Liver (tissue), 10 donors: ENCODE measurements at places on chromosomes 13 and 19. TPM values are rescaled to one million over a fixed set of nuclear protein-coding genes. Genes with fewer than 3 reads are reported as not detected.

DNA sequence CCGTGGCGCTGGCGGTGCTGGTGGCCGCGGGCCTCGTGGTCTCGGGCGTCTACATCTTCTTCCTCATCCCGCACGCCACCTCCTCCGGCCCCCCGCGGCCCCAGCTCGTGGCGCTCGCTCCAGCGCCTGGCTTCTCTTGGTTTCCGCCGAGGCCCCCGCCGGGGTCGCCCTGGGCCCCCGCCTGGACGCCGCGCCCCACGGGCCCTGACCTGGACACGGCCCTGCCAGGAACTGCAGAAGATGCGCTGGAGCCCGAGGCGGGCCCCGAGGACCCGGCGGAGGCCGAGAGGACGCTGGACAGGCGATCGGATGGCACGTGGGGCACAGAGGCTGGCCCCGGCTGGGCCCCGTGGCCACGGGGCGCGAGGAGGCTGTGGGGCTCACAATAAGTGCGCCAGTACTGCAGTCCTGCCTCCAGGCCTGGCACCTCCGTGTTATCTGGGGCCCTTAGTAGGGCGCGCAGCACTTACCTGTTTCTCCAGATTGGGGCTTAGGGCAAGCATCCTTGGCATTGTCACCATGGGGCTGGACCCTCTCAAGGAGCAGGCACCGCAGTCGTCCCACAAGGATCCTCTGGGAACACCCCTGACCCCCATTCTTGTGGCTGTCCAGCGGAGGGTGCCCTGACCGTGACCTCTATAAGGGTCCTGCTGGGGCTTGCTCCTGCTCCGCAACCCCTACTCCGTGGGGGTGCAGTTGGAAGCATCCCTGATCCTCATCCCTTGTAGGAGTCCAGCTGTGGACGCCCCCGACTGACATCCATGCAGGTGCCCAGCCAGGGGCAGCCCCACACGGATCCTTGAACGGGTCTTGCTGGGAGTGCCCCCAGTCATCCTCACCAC lies 1.5 kb downstream of the RNF225 start:
- no peak overlapping the region for H3K4me3 ChIP-seq
- peaks cover 12% of the 10 kb centered on the region for H3K4me1 ChIP-seq
- no peak overlapping the region for H3K27ac ChIP-seq
- H3K27me3 ChIP-seq, result peaks cover 5% of the 10 kb centered on the region
- H3K36me3 ChIP-seq, result peaks cover 19% of the 10 kb centered on the region

DNA sequence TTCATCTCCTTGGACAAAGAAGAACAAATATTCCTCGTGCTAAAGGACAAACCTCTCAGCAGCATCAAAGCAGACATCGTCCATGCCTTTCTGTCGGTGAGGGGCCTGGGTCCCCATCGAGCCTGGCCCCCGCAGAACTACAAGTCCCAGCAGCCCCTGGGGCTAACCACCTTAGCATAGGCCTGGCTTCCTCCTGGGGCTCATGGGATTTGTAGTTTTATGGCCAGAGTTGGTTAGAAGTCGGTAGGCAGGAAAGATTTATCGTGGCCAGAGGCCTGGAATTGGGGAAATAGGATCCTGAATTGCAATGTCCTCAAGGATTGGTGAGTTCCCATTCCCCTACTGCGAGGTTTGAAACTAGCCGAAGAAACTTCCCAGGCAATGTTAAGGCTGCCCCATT lies 19.6 kb downstream of the TMEM150B start:
- H3K27me3 ChIP-seq, result no peaks in the 10 kb centered on the region
- H3K36me3 ChIP-seq, result no peaks in the 10 kb centered on the region
- peak; percentile 63 for DNase-seq

Gene POU2F2
- 0.75 TPM for total RNA-seq

GRCh38 chr13:100098445-100099116 lies 9.7 kb downstream of the PCCA start:
- peak overlapping the region; percentile 87 for H3K27ac ChIP-seq
- DNase-seq, result no peak

GRCh38 chr13:112058941-112059340 lies 8.0 kb upstream of the SOX1 start:
- H3K27me3 ChIP-seq, result peaks cover 24% of the 10 kb centered on the region
- no peak overlapping the region for H3K27ac ChIP-seq
- no peak overlapping the region for H3K4me3 ChIP-seq
- no peaks in the 10 kb centered on the region for H3K36me3 ChIP-seq
- DNase-seq, result no peak

- no peak overlapping the region for H3K4me3 ChIP-seq
- H3K27ac ChIP-seq, result no peak overlapping the region
- no peak for DNase-seq
Measured at GRCh38 chr13:35729926-35730627, 253.6 kb upstream of the MAB21L1 start.

GRCh38 chr19:51354742-51355148 lies 11.4 kb downstream of the ETFB start:
- H3K27ac ChIP-seq, result no peak overlapping the region
- no peak for DNase-seq
- H3K27me3 ChIP-seq, result no peaks in the 10 kb centered on the region

- no peak overlapping the region for H3K27ac ChIP-seq
- H3K4me3 ChIP-seq, result no peak overlapping the region
- H3K27me3 ChIP-seq, result no peaks in the 10 kb centered on the region
- no peak for DNase-seq
- no peaks in the 10 kb centered on the region for H3K4me1 ChIP-seq
- H3K36me3 ChIP-seq, result no peaks in the 10 kb centered on the region
Measured at GRCh38 chr13:30816736-30817135, 81.4 kb downstream of the ALOX5AP start.

DNA sequence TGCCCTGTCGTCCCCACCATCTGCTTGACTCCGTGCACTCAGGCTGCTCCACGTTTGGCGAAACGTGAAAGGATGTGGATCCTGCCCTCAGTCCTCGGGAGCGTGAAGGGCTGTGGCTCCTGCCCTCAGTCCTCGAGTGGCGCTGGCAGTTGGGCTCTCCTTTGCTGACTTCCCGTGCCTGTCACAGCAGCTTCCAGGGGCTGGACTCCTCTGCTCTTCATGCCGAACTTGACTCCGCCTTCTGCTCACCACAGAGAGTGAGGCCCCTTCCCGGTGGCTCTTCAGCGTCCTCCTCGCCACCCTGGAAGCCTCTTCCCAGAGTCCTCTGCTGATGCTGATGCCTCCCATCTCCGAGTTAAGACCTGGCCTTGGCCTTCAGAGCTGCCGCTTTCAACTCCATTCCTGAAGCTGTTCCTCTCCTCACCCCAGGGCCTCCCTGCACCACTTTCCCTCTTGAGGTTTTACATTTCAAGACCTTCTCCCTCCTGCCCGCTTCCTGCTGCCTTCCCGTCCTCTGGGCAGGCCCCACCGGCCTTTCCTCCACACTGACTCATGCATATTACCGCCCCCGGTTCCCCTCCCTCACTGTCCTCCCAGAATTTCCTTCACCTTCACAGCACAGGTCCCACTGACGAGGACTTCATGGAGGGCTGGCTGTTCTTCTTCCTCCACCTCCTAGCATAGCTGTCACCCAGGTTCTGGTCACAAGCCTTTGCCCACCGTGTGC lies 111.7 kb downstream of the SHISA2 start:
- H3K27ac ChIP-seq, result no peak overlapping the region
- no peak overlapping the region for H3K4me3 ChIP-seq
- no peak for DNase-seq

DNA sequence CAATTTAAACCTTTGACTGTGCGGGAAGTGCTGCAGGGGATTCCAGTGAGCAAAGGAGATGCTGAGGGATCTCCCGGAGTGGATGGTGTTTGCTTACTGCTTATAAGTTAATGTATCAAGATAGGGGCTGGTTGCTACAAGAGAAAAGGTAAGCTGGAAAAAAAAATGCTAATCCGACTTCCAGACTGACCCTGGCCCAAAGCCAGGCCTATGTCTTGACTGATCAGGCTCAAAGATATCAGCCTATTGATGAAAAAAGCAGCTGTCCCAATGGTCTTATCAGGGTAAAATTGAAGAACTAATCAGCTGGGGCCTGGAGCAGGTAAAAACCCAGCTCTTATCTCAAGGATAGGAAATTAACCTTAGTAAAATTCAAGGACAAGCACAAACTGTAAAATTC lies 10.9 kb upstream of the ZNF90 start:
- no peaks in the 10 kb centered on the region for H3K4me1 ChIP-seq
- no peaks in the 10 kb centered on the region for H3K27me3 ChIP-seq
- H3K27ac ChIP-seq, result no peak overlapping the region
- DNase-seq, result no peak

DNA sequence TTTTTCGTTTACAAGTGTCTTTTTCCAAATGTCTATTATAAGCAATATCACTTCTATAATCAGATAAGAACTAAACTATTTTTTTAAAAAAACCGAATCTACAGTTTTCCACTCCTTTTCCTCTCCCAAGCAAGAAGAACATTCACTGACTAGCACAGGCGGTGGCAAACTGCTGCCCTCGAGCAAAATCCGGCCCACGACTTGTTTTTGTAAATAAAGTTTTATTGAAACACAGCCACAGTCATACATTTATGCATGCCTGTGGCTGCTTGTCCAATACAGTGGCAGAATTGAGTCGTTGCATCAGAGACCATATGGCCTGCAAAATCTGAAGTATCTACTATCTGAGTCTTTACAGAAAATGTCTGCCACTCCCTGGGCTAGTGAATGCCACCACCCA lies 27.4 kb downstream of the INSR start:
- H3K27me3 ChIP-seq, result no peaks in the 10 kb centered on the region
- peak overlapping the region; percentile 80 for H3K27ac ChIP-seq
- no peak for DNase-seq
- H3K4me3 ChIP-seq, result no peak overlapping the region
- H3K4me1 ChIP-seq, result peaks cover 12% of the 10 kb centered on the region
- H3K36me3 ChIP-seq, result peaks cover 15% of the 10 kb centered on the region

- peaks cover 3% of the 10 kb centered on the region for H3K36me3 ChIP-seq
- H3K27me3 ChIP-seq, result no peaks in the 10 kb centered on the region
- DNase-seq, result no peak
- H3K4me3 ChIP-seq, result no peak overlapping the region
Measured at GRCh38 chr13:112450904-112451240, 74.7 kb downstream of the SPACA7 start.

Gene JOSD2
- total RNA-seq, result 6.6 TPM

GRCh38 chr13:76822698-76823267 lies 63.4 kb downstream of the KCTD12 start:
- no peaks in the 10 kb centered on the region for H3K4me1 ChIP-seq
- H3K4me3 ChIP-seq, result no peak overlapping the region
- H3K27ac ChIP-seq, result no peak overlapping the region
- no peaks in the 10 kb centered on the region for H3K27me3 ChIP-seq

Gene ELF1
- total RNA-seq, result 57.2 TPM

- H3K27me3 ChIP-seq, result peaks cover 2% of the 10 kb centered on the region
- no peaks in the 10 kb centered on the region for H3K36me3 ChIP-seq
- no peaks in the 10 kb centered on the region for H3K4me1 ChIP-seq
- H3K27ac ChIP-seq, result no peak overlapping the region
Measured at GRCh38 chr13:59250336-59251189, 913.2 kb downstream of the DIAPH3 start.

DNA sequence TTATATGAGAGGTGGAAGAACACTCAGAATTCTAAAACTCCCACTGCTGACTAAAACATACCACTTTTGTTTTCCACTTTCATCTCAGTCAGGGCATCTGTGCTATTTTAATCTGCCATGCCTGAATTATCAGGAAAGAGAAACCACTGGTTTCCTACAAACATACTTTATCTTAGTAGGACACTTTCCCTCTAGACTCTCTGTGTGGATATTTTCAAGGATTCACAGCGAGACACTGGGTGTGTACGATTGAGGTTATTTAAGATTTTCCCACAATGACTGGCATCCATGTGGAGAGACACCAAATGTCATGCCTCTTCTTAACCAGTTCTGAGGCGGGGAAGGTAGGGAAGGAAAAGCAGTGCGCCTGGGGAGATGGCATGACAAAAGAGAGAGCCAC lies 212.2 kb downstream of the ENOX1 start:
- H3K4me3 ChIP-seq, result no peak overlapping the region
- no peaks in the 10 kb centered on the region for H3K4me1 ChIP-seq
- H3K27me3 ChIP-seq, result no peaks in the 10 kb centered on the region
- no peak overlapping the region for H3K27ac ChIP-seq

GRCh38 chr13:63351533-63351932 lies 1935.9 kb upstream of the PCDH20 start:
- no peak overlapping the region for H3K4me3 ChIP-seq
- H3K4me1 ChIP-seq, result no peaks in the 10 kb centered on the region
- no peaks in the 10 kb centered on the region for H3K36me3 ChIP-seq
- no peaks in the 10 kb centered on the region for H3K27me3 ChIP-seq

GRCh38 chr19:40143612-40144011 lies 47.6 kb upstream of the MAP3K10 start:
- no peaks in the 10 kb centered on the region for H3K4me1 ChIP-seq
- DNase-seq, result no peak
- H3K27ac ChIP-seq, result no peak overlapping the region
- H3K27me3 ChIP-seq, result no peaks in the 10 kb centered on the region
- no peak overlapping the region for H3K4me3 ChIP-seq

DNA sequence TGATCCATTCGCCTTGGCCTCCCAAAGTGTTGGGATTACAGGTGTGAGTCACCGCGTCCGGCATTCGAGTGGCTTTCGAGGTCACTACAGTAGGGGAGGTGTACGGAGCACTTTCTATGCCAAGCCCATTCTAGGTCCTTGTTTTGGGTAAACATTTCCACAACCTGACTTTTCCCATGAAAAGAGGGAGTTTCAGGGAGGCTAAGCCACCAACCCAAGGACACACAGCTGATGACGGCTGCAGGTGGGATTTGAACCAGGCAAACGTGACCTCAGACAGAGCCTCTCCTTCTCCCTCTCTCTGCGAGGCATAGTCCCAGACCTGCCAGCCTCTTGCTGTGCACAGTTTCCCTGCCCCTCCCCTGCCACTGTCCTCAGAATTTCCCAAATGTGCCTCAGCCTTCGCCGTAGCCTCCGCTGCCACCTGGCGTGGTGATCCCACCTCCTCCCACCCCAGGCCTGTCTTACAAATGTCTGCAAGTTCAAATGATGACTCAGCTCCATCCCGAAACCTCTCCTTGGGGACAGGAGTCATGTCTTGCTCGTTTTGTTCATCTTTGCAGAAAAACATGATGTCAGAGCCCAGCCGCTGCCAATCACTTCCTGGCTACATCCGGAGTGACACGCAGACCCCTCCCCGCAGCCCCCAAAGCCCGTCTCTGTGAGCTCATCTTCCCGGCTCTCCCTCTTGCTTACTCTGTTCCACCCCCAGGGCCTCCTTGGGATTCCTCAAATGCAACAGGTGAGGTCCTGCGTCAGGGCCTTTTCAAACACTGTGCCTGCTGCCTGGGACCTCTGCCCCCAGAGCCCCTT lies 6.6 kb upstream of the GADD45B start:
- H3K4me1 ChIP-seq, result peaks cover 1% of the 10 kb centered on the region
- no peaks in the 10 kb centered on the region for H3K27me3 ChIP-seq
- no peaks in the 10 kb centered on the region for H3K36me3 ChIP-seq
- no peak overlapping the region for H3K27ac ChIP-seq
- no peak overlapping the region for H3K4me3 ChIP-seq
- no peak for DNase-seq

Gene RCBTB1
- 7.2 TPM for total RNA-seq

Gene ZNF441
- 7.4 TPM for total RNA-seq

Gene KLK6
- total RNA-seq, result not detected

DNA sequence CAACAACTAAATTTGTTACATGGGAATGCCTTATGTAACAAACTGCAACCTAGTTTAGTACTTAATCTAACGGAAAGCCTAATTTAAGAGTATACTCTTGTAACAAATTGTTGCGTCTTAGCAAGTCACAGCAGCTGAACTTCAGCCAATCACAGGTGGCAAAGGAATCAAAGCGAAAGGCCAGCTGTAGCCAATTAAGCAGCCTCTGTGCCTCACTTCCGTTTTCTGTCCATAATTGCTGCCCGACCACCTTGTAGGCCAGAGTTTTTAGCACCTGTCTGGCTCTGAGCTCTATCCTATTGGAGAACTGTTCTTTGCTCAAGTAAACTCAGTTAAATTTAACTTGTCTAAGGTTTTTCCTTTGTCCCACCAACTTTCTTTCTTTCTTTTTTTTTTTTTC lies 18.1 kb upstream of the HSPH1 start:
- no peaks in the 10 kb centered on the region for H3K27me3 ChIP-seq
- no peaks in the 10 kb centered on the region for H3K4me1 ChIP-seq
